Esophagus squamous epithelium (tissue), 5 donors: ENCODE measurements at places on chromosomes 6 and 20.

- no peak for DNase-seq
Observed at GRCh38 chr20:21391972-21392352, 5.4 kb downstream of the NKX2-4 start.

GRCh38 chr6:45923831-45924391, 91.7 kb downstream of the CLIC5 start:
- DNase-seq = no peak

DNA sequence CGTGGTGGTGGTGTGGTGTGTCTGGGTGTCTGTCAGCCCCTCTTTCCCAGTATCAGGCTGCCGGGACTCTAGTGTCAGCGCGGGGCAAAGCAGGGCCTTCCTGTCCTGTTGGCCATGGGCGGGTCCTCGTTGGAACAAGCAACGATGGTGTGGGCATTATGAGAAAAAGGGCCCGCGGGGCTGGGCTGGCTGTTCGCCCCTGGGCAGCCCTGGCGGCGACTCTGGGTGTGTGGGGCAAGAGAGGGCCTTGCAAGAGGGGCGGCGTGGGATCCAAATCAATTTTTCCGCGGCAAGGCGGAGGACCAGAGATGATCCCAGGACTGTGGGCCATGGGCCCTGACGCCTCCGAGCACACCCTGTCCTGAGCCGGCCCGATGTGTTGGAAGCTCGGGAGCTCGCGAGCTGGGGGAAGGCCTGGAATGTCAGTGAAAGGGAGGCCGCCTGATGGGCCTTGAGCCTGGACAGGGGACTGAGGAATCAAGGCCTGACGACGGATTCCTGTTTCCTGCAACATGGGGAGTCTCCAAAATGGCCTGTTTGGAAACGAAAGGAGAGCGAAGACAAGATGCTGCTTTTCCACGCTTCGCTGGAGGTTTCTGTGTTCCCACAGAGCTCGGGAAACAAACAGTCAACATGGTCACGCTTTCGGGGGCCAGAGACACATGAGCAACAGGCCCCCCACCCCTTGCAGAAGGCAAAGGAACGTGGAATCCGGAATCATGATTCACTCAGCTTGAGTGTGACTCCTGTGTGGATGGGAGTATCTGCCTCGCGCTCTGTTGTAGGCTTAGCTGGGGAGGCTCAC, 364.7 kb upstream of the DEFB115 start:
- no peak for DNase-seq

GRCh38 chr6:129661536-129662405, 48.2 kb downstream of the ARHGAP18 start:
- DNase-seq = no peak

GRCh38 chr6:102015431-102015830, 621.9 kb downstream of the GRIK2 start:
- DNase-seq = no peak

- DNase-seq = no peak
Observed at GRCh38 chr6:135630789-135631376, 133.3 kb upstream of the AHI1 start.

DNA sequence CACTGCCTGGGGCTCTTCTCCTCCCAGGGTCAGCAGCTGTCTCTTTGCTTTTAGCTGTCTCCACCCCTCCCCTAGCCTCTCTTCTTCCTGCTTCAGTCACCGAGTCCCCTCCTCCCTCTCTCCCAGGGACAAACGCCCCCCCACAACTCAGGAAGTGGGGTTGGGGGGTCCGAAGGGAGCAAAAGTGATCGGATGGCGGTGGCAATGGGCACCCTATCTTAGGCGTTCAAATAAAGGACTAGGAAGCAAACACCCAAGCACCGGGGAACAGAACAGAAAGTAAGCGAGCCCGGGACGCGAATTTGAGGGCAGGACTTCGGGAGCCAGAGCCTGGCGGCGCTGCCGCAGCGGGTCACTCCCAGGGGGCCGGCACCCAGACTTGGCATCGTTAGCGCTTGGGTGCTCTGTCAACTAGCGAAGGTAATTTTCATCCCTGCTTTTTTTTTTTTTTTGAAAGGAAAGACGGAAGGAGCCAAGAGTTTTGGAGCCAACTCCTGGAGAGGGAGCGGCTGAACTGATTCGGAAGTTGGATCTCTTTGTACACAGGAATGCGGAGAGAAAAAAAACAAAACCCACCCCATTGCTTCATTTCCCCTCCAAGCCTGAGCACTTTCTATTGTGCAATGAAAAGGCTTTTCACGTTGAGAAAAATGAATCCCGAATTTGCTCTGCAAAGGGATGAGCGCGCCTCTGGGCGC, 815 bp upstream of the ITPR3 start:
- DNase-seq = no peak

GRCh38 chr6:166348305-166348949, 6.1 kb upstream of the SFT2D1 start:
- no peak for DNase-seq

DNA sequence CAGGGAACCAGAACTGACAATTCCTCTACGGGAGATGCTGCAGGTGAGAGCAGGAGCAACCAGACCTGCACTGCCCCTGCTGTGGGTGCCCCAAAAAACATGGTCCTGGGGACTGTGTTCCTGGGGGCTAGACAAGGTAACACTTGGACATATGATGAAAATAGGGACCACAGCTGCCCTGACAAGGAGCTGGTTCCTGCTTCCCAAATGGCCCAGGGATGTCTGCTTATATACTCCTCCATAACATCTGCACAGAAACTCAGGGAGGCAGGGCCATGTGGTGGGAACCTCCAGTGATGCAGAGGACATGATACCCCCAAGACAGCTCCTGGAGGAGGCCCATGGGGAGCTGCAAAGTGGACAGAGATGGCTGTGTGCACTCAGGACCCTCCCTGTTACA, 19.8 kb downstream of the HLA-F start:
- DNase-seq = no peak

GRCh38 chr6:43644940-43645612, at the start of gene RSPH9:
Gene RSPH9 (plus strand): TSS chr6:43645036. CDS start chr6:43645099, 63 bp downstream.
- no peak for DNase-seq

DNA sequence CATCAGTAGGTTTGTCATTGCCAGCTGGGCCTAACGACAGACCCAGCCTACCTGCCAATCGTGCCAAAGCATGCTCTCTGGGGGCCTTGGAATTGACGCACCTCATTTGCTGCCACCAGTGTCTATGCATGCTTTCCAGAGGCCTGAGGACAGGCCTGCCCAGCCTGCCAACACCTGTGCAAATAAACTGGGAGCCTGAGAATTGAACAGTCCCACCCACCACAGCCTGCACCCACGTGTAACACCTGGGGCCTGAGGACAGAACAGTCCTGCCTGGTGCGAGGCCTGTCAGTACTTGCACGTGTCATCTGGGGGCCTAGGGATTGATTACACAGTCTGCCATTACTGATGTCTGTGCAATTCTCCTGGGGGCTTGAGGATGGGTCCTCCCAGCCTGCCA, 6.2 kb upstream of the RNF217 start:
- no peak for DNase-seq

GRCh38 chr20:37661519-37661918, 32.3 kb upstream of the CTNNBL1 start:
- DNase-seq = no peak

DNA sequence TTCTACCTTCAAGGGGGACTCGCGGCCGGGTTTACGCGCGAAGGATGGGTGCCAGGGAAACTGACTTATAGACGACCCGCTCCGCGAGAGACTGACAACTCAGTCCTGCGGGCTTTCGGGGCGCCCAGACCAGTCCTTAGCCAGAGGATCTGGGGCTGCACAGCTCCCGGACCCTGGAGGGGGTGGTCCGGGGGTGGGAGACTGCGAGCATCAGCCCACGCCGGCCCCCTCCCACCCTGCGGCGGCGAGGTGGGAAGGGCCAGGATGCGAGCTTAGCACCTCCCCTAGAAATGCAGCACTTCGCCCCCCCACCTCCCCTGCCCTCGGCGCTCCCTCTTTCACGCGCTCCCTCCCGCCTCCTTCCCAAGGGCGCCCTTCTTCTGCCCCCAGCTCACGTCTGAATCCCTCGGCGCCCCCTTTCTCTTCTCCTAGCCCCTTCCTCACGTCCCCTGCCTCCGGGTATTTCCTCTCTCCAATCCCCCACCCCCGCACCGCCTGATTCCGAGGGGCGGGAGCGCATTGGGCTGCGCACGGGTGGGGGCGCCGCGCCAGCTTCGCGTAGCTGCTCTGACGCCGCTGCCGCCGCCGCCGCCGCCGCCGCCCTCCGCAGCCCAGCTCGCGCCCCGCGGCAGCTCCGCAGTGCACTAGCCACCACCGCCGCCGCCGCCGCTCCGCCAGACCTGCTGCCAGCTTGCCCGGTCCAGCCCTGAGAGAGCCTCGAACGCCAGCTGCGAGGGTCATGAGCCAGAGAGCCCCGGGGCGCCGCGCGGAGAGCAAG, at the start of gene SLC32A1:
TSS of gene SLC32A1 (plus strand) at position 639 of the 778 bp plus-strand sequence. CDS start 239 bp downstream, outside the sequence.
- DNase-seq = no peak

GRCh38 chr20:58225452-58226200, 2.8 kb downstream of the ANKRD60 start:
- DNase-seq = no peak

- no peak for DNase-seq
Observed at GRCh38 chr6:35055891-35056290, 85.2 kb downstream of the TCP11 start.

GRCh38 chr6:11404081-11404480, 133.5 kb upstream of the TMEM170B start:
- no peak for DNase-seq

DNA sequence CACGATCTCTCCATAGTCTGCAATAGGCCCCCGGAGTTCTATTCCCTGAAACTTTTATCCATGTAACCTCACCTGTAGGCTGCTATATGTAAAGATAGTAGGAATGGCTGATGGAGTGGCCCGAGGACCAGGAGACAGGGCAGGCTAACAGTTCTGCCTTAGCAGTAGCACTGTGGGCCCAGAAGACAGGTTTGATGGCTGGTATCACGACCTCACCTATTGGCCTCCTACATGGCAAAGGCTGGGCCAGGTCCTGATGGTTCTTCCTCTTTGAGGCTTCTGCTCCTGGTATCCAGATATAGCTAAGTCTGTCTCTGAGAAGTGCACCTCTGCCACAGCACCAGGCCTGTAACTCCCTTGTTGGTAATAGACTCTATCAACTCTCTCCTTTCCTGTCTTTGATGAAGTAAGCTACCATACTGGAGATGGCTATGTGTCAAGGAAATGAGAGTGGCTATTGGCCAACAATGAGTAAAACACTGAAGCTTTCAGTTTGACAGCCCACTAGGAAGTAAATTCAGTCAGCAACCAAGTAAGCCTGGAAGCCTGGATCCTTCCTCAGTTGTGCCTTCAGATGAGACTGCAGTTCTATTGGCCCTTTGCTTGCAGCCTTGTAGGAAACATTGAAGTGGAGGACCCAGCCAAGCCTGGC, 5.7 kb downstream of the SPEF1 start:
- DNase-seq = no peak

DNA sequence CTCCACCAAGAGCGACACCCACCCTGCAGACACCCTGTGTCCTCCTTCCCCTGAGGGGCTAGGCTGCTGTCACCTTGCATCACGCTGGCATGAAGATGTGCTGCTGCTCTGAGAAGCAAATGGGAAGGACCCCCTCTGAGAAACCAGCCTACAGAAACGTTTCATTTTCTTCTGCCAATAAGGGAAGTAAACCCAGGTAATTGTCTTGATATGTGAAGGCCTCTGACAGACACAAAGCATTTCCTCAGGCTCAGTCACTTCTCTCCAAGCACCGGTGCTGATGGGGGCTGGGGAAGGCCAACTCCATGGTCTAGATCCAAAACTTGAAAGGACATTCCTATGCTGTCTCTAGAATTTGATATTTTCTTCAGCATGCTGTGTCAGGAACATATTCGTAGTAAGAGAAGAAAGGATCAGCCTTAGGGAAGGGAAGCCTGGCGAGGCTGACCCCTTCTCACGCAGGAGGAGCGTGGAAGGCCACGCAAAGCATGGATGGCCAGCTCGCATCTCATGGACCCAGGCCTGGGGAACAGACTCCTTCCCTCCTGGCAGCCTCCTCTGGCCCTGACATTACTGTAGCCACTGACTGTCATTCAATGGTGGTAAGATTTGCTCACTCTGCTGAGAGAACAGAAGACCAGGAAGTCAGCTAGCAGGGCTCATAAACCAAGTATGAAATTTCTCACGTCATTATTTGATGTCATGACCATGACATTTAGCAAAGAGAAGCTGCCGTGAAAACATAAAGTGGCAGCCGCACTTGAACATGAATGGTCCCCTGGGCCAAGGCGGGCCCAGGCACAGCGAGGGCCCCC, 20.4 kb downstream of the ACSS1 start:
- no peak for DNase-seq

- DNase-seq = no peak
Observed at GRCh38 chr20:58011947-58012610, 216.4 kb downstream of the ANKRD60 start.

GRCh38 chr6:26569433-26569764, 27.4 kb upstream of the ABT1 start:
- DNase-seq = no peak

DNA sequence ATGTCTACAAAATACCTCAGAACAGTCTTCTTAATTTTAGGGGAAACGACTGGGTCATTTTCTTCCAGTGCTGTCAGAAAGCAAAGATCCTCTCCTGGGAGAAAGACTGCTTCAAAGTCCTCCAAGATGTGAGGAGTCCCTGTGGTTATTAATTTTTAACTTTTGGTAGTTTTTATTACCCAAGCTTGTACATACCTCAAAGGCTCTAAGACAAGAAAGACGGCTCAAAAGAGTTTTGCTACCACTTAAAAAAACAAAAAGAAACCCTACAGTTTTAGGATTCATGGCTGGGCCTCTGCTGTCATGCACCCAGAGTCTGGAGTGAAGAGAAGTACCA, 56.1 kb upstream of the APCDD1L start:
- no peak for DNase-seq

- no peak for DNase-seq
Observed at GRCh38 chr6:147384029-147384428, 124.5 kb upstream of the SAMD5 start.

DNA sequence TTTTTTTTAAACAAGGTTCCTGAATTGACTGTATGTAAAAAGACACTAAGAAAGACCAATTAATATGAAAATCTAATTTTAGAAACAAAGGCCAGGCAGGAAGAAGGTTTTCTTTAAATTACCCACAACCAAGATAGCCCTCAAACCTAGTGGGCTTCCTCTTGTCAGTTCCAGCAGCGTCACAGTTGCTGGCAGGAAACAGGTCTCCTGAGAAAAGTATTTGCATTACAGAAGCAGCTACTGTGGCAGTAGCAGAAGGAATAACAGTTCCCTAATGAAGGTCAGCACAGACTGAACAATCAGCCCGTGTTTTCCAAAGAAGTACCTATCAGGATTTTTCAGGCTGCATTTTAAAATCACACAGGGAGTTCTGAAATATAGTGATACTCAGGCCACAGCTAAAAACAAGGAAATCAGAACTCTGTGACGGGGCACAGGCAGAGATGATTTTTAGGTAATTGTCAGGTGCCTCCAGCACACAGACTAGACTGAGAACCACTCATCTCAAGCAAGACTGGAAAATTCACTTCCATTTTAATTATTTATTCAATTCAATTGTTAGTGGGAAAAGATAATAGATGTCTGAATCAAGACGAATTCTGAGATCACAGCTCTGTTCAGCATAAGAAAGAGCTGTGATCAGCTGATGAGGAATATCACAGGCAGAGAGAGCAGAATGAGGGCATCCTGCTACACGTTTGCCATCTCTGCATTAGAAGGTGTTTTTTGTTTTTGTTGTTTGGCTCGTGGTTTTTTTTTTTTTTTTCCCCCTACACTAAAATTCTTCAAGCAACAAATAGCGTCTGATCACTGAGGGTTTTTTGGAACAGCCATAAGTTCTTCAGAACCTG, 230.5 kb upstream of the KHDRBS2 start:
- DNase-seq = no peak
